ENCODE measurements at places on chromosomes 2 and 18.

DNA sequence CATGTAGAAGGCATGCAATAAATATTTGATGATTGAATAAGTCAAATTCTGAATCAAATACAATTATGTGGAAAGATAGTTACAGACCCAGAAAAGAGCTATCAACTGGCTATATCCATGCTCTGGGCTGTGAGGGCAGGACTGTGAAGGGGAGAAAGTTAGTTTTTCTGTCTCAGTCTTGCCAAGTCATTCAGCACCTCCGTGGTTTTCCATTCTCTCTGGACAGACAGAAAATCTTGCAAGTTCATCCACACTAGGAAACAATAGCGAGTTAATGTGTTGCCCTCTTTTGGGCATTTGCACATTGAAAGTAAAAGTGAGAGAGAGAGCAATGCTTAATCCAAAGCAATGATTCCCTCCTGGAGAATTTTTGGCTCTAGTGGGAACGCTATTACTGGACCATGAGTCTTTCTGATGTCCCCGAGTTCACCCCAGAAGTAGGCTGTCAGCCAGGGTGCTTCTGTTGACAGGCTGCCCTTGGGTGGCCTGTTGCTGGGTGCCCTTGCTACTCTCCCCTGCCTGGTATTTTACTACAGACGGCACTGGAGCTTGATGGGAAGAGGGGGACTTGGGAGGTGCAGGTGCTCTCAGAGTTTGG, 238.3 kb downstream of the LOXHD1 start:
- DNase-seq, result no peak

DNA sequence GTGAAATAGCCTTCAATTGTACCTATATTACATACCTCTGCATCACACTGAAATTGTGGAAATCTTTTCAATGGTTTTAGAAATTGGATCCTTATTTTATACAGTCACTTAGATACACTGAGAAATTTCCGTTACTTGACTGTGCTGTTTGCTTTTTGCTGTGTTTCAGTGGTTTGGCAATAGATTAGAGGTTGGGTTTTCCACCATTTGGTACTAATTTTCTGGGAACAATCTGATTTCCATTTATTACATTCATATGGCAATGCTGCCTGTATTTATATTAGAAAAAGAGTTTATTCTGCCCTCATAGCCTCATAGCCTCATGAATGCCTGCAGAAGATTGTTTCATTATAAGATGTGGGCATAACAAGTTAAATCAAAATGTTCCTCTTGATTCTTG, 285.0 kb downstream of the GULP1 start:
- no peak for DNase-seq

GRCh38 chr18:58041633-58042032, 2.4 kb upstream of the NEDD4L start:
- no peak for DNase-seq

DNA sequence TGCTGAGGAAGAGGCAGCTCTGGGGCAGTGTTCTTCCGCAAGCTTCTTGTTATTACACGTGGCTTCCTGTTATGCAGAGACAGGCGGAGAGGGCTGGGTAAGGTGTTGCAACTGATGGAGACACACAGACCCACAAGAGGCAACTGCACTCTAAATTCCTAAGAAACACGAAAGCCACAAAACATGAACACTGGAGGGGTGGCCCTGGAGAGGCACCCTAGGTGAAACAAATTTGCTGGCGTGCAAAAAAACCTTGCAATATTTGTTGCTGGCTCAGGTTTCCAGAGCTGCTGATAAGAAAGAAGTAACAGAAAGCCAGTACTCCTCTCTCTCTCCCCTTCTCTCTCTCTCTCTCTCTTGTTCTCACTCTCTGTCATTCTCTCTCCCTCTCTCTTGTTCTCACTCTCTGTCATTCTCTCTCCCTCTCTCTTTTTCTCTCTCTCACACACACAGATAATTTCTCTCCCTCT, 31.8 kb downstream of the ARHGAP25 start:
- no peak for DNase-seq

- DNase-seq, result no peak
Measured at GRCh38 chr2:167411367-167411766, 523.1 kb downstream of the XIRP2 start.

- DNase-seq, result no peak
Measured at GRCh38 chr2:181130686-181131085, 150.3 kb downstream of the UBE2E3 start.

- DNase-seq, result no peak
Measured at GRCh38 chr18:3405713-3406112, 44.3 kb upstream of the TGIF1 start.

- DNase-seq, result no peak
Measured at GRCh38 chr2:21333684-21334083, 209.9 kb downstream of the TDRD15 start.

DNA sequence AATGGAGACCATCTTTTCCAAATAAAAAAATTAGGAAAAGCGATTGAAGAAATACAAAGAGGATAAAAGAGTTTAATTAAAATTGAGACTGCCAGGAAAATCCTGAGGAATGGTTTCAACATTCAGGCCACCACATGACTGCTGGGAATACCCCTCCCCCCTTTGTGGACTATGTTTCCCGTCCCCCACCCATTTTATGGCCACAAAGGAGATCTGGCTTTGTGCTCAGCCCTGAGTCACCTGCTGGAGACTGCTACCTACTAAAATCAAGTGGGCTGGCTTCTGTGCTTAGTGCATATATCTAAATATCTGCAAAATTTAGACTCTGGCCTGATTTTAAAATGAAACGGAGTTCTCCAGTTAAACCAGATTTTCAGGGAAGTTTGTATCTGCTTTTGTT, 10.1 kb downstream of the RND3 start:
- no peak for DNase-seq

DNA sequence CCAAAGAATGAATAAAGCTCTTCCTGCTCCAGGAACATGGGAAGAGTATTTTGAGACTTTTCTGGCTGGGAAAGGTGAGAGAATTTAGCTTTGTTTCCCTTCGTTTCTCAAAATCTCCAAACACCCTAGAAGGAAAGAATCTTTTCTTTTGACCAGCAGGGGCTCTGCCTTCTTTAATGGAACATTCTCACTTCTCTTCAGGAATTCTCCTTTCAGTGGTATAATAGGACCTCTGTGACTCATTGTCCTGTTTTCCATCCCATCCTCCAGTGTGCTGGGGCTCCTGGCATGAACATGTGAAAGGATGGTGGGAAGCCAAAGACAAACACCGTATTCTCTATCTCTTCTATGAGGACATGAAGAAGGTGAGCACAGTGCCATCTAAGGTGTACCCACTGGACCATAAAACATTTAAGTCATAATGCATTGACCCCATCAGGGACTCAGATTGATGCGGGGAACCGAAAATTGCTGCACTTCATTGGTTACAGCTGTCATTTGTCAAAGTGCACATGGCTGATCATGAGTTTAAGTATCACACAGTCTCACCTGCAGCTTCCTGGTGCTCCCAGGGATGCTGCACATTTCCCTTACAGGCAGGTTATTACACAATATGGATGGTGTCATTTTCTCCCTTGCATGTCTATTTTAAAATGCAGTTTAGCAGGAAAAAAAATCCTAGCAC, 5.5 kb downstream of the SULT1C4 start:
- no peak for DNase-seq

DNA sequence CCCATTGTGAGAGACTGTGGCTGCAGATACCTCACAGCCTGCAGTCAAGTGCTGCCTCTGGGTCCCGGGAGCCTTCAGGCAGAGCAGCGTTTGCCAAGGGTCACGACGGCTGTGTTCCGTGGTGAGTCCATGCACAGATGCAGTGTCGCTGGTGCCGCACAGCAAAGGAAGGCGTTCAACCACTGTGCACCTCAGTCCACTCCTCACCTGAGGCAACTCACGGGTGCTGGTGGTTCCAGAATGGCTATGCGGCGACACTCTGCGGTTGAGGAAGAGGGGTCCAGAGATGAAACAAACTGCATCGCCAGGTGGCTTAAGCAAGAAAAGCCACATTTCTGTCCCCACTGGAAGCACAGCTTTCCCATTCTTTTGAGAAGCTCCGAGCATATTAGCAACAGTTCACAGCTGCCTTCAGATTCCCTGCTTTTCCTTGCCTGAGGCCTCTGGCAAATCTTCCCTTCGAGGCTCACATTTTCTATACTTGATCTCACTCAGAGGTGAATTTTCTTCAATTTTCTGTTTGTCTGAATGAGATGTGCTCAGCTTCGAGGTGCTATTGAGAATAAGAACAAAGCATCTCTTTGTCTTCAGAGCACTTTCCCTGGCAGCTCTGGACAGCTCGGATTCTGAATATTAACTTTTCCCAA, 208.8 kb upstream of the TWIST2 start:
- DNase-seq, result no peak

DNA sequence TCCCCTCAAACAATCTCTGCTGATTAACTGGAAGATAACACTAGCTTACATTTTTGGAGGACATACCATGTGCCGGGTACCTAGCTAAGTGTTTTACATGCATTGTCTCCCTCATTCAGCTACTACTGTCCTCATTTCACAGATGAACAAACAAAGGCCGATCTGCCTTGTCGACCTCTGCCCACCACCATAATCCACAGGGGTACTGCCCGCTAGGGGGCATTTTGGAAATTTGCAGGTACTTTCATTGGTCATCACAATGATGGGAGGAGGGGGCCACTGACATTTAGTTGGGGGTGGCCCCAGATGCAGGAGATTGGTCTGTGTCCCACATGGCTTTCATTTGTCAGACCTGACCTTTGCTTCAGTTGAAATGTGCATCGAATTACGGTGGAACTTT, 3.9 kb upstream of the TMEM163 start:
- DNase-seq, result no peak

DNA sequence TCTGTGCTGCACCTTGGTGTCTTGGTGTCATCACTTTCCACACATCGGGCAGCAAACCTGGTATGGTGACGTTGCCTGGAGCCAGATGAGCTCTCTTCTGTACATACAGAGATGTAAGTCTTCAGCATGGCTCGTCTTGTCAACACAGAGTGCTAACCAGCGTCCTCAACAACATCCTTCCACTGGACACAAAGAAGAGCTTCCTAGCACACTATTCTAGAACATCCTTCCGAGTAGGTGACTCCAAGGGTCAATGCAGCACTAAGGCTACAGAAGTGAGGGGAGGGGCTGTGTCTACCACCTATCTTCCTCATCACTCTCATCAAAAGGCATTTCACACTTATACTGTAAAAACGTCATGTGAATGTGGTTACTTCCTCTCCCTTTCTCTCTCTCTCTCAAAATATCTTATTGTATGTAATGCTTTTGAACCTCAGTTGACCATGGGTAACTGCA, 108.1 kb upstream of the SLC1A4 start:
- no peak for DNase-seq
